ENCODE measurements at places on chromosomes 4 and X.

- no peak for DNase-seq
Measured at GRCh38 chr4:67885762-67886161, 2.0 kb upstream of the TMPRSS11D start.

GRCh38 chr4:88533088-88533790, 9.7 kb upstream of the PYURF start:
- DNase-seq: no peak

DNA sequence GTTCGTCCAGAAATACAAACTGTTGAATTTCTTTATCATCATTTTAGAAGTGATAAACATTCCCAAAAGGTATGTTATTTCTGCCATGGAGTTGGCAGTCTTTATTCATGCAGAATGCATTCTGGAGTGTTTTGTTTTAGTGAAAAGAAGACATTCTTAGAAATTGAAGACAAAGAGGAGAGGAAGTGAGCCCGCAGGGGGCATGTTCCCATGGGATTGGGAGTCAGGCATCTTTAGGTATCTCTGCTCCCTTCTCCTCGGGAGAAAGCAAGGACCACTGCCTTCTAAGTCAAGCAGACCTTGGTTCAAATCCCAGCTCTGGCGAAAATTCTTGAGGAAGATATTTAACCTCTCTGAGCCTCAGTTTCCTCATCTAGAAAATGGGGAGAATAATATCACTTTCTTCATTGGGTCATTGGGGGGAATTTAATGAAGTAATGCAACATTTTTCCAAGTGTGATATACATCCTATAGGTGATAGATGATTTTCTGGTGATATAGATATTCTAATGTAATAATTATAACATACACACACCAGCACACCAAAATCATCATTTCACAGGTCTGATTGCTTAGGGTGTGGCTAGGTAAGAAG, 26.5 kb upstream of the CHRNA9 start:
- no peak for DNase-seq

GRCh38 chrX:134139090-134139489, 97.9 kb upstream of the CCDC160 start:
- DNase-seq: no peak

DNA sequence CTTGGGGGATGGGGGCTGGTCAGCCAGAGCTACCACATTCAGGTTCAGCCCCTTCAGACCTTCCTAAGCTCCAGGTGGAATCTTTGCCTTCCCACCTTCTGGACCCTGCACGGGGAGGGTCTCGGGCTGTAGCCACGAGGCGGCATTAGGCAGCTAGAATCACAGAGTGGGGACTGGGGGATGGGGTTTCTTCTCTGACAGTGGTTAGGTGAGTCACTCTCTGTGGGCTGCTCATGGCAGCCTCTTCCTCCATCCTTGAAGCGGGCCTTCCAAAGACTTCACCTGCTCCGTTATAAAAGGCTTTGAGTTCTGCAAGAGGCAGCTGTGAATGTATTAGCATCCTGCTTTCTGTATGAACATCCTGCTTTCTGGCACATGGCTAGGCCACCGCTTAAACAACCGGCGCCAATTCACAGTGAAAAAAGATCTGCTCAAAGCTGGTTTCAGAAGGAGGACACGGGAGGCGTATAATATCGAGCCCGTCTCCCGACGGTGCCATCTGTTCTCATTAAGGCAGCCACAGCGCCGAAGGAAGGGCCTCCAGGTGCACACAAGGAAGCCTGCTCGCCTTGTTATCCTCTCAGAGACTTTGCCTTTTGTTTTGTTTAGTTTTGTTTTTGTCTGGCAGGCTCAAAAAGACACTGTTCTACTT, 74.3 kb upstream of the IGFBP7 start:
- DNase-seq: no peak

GRCh38 chrX:117977526-117977925, 139.1 kb downstream of the KLHL13 start:
- DNase-seq: no peak

GRCh38 chrX:146881521-146881920, 67.0 kb upstream of the CXorf51A start:
- no peak for DNase-seq

DNA sequence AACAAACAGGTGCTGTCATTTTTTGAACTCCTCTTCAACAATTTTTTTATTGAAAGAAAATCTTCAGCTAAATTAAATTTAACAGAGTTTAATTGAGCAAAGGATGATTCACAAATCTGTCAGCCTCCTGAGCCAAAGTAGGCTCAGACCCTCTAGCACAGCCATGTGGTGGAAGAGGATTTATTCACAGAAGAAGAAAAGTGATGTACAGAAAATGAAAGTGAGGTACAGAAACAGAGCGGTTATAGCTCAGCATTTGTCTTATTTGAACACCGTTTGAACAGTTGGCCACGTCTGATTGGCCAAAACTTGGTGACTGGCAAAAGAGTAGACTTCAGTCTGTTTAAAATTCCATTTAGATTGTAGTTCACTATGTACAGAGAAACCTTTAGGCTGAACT, 217.3 kb downstream of the SPANXN1 start:
- no peak for DNase-seq

GRCh38 chrX:25941087-25941486, 197.1 kb upstream of the MAGEB18 start:
- DNase-seq: no peak

- no peak for DNase-seq
Measured at GRCh38 chrX:150506486-150506885, 61.9 kb upstream of the MTM1 start.
